ENCODE measurements at places on chromosomes 6 and 20.

DNA sequence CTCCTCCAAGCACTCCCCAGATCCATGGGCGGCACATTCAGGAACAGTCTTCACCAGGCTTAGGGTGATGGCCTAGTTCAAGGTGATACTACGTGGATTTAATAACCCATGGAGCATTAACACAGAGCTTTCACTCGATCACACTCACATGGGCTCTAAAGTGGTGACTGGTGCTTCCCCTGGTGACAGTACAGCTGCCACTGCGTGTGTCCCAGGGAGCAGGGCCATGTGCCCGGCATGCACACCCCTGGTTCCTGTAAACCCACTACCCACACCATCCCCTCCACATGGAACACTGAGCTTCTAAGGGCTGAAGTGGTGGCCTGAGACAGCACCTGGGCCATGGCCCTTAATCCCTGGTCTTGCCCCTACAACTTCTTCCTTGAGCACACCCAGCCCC lies 27.8 kb upstream of the APMAP start:
- DNase-seq = no peak

- DNase-seq = no peak
Measured at GRCh38 chr20:157154-157553, at the start of gene DEFB127. Gene DEFB127 (plus strand): TSS chr20:157454. CDS start chr20:157545, 91 bp downstream.

GRCh38 chr6:104771258-104771832 lies 88.4 kb downstream of the HACE1 start:
- DNase-seq = no peak

DNA sequence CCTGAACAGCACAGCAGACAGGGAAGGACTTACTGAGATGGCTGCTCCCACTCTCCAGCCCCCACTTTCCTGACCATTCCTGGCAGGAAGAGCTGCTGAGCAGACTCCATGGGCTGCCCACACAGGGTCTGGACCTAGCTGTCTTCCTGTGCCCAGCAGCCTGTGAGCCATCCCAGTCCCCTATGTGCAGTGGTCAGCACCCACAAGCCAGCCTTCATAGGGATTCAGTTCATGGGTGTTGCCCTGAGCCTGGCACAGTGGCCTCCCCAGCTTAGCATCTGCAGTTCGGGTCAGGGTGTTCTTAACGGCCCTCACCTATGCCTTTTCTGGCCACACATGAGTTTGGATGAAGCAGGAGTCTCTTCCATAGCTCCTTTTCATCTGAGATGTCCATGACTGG lies 32.0 kb downstream of the UBD start:
- DNase-seq = no peak

DNA sequence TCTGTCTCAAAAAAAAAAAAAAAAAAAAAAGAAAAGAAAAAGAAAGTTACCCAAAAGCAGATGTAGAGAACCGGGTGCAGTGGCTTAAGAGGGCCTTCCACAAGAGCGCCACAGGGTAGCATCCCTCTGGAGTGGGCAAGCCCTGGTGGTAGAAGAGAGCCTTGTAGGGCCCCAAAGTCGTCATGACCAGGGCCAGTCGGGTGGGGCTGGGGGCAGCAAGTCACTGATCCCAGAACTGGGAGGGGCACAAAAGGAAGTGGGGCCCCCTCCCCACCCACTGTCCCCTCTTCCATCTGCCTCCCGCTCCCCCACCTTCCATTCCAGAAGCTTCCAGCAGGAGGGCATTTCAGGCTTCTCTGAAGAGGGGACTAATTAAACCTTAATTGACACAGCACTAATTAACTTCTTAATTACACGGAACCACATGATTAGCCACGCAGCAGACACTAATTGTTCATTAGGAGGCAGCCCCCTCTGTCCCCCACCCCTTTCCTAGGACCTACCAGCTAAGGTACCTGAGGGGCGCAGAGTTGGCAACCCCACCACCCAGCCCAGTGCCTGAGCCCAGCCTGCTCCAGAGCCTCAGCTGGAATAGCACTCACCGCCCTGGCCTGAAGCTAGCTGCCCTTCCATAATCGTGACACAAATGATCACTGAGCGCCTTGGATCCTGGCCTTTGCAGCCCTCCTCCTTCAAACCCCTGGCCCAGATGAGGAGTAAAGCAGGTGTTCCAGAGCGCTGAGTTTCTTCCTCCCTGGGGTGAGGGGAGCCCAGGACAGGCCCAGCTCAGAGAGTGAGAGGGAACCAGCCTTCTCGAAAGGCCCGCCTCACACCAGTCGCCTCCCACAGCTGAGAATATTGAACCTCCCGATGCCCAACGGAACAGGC lies 34.8 kb downstream of the MDFI start:
- DNase-seq = no peak
